ENCODE measurements at places on chromosomes 3 and 15.

GRCh38 chr15:32717426-32718226, at the start of gene GREM1:
Gene GREM1 (plus strand): TSS chr15:32718004. CDS start chr15:32730691, 12,687 bp downstream.
- no peak for DNase-seq

DNA sequence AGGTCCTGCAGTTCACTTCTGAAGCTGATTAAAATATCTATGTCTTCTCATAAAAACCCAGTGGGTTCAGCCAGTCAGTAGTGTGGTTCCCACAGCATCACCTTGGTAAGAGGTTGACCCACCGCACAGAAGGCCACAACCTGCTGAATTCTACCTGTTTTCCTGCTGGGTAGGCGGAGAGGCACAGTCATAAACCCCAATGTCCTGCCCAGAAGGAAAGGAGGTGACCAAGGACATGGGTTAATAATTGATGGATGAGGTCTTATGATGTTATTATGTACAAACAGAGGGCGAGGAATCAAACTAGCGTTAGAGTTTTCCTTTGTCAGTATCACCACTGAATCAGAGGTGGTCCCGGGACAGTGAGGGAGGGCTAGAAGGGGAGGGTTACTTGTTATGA, 27.8 kb downstream of the CA12 start:
- no peak for DNase-seq

DNA sequence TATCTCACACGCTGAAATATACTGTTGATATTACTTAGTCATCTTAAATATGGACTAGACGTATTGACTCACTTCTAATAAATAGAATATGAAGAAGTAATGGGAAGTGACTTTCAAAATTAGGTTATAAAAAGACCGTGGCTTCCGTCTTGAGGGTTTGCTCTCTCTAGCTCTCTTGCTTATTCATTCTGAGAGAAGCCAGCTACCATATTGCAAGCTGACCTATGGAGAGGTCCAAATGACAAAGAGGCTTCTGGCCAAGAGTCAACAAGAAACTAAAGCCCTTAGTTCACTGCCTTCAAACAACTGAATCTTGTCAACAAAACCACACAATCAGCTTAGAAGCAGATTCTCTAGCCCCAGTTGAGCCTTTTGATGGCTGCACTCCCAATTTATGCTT, 46.1 kb downstream of the SLC9C1 start:
- no peak for DNase-seq

GRCh38 chr3:53140847-53141845, 10.9 kb upstream of the RFT1 start:
- DNase-seq = peak; percentile 65

DNA sequence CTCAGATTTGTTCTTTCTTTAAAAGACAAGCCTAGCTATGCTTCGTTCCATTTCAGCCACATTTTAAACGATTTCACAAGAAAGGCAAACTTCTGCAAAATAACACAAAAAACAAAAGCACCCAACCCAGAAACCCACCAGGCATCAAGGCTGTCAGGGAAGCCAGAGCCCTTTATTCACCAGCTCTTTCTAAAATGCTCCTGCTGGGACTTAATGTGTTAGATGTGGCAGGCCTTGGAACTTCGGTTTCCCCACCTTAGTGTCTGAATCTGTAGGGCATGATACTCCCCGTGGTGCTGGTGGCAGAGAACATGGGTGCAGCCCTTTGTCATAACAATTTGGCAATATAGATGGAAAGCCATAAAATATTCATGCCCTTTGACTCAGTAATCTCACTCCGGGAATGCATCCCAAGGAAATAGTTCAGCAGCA, 56.8 kb upstream of the LCTL start:
- DNase-seq = no peak

- peak; percentile 82 for DNase-seq
Measured at GRCh38 chr15:96354731-96355567, 24.4 kb downstream of the NR2F2 start.

GRCh38 chr3:127289706-127290575, 2.1 kb upstream of the PRR20G start:
- DNase-seq = no peak

DNA sequence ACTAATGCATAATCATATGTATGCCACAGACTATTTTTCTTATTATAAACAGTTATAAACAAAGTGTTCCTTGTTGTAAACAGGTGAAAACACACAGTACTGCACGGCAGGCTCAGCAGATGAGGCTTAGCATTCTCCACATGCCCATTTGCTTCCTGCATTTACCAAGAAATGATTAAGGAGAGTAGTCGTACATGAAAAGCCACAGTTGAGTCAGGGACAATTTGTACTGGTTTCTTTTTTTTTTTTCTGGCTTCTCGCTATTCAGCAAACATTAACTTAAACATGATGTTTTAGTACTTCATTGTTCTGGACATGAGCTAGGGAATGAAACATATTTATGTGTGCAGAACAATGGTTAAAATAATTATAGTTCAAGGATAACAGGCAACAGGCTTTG, 63.4 kb downstream of the GHSR start:
- DNase-seq = peak; percentile 58

DNA sequence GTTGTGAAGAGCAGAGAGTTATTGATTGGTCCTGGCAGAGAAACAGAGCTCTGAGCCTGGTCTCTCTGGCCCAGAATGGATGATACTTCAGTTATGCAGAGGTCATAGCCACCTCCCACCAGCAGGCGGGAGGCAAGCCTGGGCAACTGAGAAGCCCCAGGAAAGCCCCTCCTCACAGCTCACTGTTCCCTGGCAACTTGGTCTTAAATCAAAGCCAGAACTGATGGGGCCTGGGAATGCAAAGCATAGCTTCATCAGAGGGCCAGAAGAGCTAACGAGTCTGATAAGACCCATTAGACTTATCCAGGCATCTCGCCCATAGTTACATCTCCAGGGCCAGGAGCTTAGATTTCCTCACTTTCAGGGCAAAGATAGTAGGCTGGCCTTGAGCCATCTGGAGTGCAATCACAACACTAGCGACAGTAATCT, 5.5 kb upstream of the COLQ start:
- DNase-seq = peak; percentile 67

DNA sequence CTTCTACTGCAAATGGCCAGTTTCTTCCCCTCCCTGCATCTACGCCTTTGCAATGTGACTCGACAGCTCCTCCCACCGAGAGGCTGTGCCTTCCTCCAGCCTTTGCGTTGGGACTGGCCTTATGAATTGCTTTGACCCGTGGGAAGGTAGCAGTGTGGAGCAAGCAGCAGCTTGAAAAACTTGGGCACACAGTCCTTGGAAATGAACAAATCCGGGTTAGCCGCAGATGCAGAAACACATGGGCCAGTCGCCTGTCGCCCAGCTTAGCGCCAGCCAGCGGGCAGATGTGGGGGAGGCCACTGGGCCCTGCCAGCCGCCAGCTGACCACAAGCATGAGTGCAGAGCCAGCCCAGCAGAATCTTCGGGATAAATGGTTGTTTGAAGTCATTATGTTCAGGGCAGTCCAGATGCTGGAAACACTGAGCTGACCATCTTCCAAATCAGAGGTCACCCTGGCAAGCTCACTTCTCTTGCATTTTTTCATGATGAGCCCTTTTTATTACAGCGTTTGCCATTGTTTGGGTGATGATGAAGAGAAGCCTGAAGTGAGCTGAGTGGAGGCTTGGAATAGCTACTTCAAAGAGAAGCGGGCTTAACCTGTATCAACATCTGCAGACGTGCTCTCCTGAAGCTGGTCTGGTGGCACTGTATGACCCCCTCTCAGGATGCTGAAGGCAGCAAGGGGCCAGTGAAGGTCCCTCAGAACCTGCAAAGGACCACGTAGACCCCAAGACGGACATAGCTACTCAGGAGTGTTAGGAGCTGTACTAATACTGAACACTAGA, 9.8 kb downstream of the SELENOS start:
- DNase-seq = peak; percentile 79

GRCh38 chr15:93932164-93932776, 299.1 kb upstream of the MCTP2 start:
- no peak for DNase-seq

- peak; percentile 87 for DNase-seq
Measured at GRCh38 chr3:194685718-194686413, at the start of gene FAM43A. Gene FAM43A (plus strand): TSS chr3:194685883. CDS start chr3:194686827, 944 bp downstream.

GRCh38 chr15:71232411-71232810, 117.1 kb downstream of the THSD4 start:
- DNase-seq = peak; percentile 8

- DNase-seq = no peak
Measured at GRCh38 chr15:70210076-70210475, 112.4 kb upstream of the TLE3 start.

DNA sequence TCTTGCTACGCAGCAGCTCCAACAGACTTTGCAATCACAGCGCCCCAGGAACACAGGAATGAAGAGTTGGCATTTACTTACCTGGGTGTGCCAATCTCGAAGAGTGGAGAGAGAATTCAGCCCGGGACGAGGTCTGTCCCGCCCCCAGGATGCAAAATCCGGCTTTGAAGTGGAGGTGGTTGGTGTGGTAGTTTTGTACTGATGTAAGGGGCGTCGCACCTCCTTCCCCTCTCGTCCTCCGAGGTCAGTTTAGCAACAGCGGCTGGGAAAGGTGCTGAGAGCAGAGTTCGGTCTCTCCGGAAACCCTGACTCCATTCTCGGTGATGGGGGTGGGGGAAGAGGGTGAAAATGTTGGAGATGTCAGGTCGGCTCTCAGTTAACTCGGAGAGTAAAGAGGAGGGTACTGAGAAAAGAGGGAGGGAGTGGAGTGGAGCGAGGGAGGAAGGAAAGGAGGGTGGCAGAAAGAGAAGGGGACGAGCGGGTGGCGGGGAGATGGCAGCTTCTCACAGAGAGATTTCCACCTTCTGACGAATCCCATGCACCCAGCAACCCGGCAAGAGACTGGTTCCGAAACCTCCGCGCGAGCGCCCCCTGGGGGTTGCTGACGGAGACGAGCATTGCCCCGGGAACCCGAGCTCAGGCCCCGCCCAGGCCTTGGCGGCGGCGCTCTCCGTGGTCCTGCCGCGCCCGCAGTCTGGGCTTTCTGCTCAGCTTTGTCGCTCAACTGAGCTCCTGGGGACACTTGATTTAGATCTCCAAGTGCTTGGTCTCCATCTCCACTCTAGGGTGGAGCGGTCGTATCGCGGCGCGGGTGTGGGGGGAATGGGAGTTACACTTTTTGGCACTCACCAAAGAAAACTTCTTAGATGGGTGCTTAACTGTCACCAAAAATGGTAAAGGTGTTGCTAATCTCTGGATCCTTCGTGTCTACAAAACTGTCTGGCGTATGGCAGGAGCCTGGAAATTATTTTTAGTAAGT, at the start of gene CPNE4:
TSS of gene CPNE4 (minus strand) at position 529 of the 979 bp plus-strand sequence.
- DNase-seq = peak; percentile 44

DNA sequence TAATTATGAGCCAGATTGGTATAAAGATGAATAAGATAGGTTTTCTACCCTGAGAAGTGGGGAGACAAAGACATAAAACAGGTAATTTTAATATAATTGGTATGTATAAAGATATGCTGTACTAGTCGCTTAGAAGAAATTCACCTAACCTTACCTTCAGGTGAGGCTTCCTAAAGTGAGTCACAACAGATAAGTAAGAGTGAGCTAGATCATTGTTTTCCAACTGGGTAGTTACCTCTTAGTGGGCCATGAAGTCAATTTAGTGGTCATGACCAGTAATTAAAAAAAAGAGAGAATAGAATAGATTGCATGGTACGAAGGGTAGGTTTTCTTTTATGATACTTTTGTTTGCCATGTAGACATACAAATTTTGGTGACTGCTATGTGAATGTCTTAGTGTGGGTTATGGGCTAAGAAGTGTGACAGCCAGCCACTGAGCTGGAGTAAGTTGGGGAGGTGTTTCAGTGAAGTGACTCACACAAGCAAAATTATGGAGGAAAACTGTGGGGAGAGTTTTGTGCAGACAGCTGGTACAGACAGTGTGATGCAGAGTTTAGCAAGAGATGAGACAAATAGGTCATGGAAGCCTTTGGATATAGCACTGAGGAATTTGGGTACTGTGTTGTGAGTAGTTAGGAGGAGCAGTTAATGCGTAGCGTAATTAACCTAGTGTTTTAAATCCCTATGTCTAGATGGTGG, 8.2 kb downstream of the TRNT1 start:
- peak; percentile 60 for DNase-seq

DNA sequence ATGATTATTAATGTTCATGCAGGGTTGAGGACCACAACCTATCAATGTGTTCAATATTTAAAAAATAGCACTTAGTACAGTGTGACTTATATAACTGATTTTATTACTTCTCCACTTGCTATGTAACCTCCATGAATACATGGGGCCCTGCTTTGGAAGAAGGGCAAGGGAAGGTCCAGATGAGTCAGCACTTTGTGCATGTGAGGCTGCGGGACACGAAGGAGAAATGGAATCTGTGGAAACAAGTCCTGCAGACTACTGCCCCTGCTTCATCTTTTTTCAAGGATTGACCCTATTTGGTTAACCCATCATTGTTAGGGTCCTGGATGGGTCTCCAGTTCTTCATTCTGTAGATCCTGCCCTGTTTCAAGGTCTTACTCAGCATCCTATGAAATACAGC, 1.6 kb downstream of the NXPE3 start:
- peak; percentile 88 for DNase-seq

DNA sequence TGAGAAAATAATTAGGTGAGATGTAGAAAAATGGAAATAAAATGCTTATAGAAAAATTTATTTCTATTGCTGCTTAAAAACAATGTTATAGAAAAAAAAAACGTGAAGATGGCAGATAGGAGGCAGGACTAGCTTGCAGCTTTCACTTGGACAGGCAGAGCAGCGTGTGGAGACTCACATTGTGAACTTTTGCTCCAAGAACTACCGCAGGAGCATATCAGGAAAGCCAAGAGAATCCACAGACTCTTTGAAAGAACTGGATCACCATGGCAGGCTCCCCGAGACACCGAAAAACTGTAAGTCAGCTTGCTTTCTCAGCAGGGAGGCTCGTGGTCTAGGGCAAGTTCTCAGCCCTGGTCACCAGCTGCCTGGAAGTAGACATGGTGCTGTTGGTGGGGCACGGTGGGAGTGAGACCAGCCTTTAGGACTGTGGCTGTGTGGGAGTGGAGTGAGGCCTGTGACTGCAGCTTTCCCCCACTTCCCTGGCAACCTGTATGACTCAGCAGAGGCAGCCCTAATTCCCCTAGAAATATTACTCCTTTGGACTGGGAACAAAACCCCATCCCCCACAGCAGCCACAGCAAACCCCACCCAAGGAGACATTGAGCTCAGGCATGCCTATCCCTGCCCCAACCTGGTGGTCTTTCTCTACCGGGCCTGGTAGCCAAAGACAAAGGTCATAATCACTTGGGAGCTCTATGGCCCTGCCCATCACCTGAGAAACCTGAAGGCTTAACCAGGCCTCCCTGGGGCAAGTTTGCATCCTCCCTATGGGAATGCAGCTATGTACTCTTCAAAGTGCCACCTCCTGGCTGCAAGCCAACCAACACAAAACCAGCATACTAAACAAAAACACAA, 22.8 kb downstream of the STRIT1 start:
- peak; percentile 19 for DNase-seq

- peak; percentile 78 for DNase-seq
Measured at GRCh38 chr3:12187448-12188327, 29.0 kb upstream of the TIMP4 start.

DNA sequence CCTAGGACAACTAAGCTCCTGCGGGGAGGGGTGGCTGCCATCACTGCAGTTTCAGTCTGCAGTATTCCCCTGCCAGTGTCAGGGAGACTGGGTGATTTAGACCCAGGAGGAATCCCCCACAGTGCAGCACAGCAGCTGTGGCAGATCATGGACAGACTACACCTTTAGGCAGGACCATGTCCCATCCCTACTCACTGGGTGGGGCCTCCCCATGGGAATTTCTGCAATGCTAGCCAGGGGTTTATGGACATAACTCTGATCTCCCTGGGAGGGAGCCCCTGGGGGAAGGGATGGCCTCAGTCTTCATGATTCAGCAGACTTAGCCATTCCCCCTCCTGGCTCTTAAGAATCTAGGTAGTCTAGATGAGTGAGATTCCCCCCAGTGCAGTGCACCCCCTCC, 130.1 kb upstream of the STAC start:
- DNase-seq = no peak
